ENCODE measurements at places on chromosomes 12 and 14.

DNA sequence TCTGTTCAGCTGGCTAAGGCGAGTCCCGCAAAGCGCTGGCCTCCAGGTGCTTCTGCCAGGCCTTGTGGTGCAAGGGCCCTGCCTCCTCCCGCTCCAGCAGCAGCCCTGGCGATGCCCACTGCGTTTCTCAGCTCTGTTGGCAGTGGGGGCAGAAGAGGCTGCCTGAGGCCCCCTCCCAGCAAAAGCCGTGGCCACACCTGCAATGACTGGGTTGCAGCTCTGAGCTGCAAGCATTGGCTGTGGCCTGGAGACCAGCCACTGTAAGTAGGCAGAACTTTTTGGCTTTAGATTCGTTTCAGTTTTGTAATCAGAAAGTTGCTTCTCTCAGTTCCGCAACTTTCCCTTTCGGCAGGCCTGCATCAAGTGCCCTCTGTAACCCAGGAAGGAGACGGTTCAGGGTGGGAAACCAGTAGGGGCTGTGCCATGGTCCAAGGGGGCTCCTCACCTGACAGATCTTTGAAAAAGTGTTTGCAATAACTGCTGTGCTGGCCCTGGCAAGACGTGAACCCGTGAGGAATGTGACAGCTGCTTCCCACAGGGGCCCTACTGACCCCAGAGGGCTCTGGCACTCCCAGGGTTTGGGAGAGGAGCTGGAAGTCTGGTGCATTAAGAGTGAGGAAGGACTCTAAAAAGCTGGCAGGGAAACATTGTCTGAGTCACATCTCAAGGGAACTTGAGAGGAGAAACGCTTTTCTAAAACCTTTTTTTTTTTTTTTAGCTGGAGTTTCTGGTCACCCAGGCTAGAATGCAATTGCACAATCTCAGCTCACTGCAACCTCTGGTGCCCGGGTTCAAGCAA lies 54.5 kb upstream of the MAX start:
- DNase-seq, result no peak

DNA sequence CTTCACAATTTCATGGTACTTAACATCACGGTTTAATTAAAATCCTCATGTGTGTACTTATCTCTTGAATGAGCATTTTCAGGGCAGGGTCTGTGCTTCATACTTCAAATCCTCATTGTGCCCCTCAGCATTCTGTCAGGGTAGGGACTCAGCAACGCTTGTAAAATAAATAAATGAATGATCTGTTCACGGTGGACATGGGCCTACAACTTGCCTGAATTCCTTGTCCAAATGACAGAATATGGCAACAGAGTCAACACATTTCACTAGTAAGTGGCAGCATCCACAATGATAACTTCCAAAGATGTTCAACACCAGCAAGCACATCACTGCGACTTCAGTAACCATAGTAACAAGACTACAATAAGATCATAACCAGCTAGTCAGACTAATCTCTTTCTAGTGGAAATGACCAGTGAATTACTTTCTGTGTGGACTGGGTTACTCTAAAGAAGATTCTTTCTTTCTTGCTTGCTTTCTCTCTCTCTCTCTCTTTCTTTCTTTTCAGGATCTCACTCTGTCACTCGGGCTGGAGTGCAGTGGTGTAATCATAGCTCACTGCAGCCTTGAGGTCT lies 14.5 kb upstream of the GNPTAB start:
- no peak for DNase-seq

- no peak for DNase-seq
Measured at GRCh38 chr12:62320054-62320453, 59.9 kb downstream of the USP15 start.

DNA sequence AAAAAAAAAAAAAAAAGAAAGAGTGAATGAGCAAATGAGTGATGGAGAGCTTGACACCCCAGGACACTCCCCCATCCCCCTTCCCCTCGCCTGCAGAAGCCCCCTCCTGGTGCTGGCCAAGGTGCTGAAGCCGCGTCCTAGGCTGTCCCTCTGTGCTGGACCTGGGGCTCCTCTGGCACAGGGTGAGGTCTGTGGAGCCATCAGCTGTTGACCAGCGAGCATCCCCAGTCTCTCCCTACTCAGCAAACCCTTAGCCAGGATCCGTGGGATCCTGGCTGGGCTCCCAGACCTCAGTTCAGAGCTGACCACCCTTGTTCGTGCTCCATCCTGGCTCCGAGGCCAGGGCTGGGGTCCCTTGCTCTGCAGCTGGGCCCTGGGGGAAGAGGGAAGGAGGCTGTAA lies 5.4 kb upstream of the KIF26A start:
- no peak for DNase-seq

DNA sequence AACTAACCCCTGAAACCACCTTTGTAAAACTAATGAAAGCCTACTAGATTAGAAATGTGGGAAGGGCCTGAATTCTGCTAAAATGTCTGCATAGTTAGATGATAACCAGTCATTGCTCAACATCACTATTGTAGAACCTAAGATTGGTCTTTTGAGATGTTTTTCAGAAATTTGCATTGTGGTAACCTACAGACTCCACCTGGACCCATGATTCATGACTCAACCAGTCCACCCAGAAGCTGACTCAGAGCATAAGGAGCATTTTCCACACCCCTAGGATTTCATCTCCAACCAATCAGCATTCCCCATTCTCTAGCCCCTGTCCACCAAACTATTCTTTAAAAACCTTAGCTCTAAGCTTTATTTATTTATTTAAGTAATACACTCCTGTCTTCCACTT lies 30.4 kb upstream of the CHGA start:
- DNase-seq, result no peak

GRCh38 chr12:105221583-105222283 lies 14.2 kb downstream of the APPL2 start:
- DNase-seq, result no peak

DNA sequence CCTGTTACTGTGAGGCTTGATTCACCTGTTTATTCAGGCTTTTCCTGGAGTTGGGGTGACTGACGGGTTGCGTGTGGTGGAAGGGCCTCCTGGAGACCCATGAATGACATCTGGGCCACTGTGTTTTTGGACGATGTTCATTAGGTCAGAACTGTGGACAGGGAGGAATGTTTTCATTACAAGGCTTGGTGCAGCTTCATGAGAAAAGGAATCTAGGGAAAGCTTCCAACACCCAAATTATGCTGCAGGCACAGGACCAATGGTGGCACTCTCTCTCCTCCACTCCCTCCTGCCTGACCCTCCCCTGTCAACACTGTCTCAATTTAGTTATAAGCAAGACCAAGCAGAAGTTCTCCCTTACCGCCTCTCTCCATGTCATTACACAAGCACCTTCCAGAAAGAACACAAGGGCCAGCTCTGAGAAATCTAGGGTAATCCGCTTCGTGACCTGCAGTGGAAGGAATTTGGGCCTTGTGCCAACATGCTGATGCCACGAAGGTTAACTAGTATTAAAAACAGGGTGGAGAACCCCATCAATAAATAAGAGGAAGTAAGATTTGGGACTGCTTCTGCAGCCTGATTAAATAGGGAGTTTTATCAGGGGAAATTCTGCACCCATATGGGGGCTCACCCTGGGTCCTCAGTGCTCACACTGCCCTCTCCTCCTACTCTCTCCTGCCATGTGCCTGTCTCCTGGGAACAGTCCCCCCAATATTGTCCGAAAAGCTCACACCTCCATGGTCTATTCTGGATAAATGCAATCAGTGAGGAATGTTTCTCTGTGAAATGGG lies 200.3 kb downstream of the KTN1 start:
- no peak for DNase-seq

- DNase-seq, result no peak
Measured at GRCh38 chr14:94044476-94045091, 18.4 kb downstream of the OTUB2 start.

GRCh38 chr12:96907671-96908422 lies 790 bp downstream of the NEDD1 start:
- no peak for DNase-seq

- no peak for DNase-seq
Measured at GRCh38 chr12:27549801-27550652, 26.0 kb downstream of the PPFIBP1 start.

- DNase-seq, result no peak
Measured at GRCh38 chr12:108514468-108514972, 557 bp upstream of the FICD start.

- DNase-seq, result peak; percentile 81
Measured at GRCh38 chr12:57243521-57244311, 7.3 kb downstream of the STAC3 start.

GRCh38 chr12:23722655-23723054 lies 226.8 kb downstream of the SOX5 start:
- DNase-seq, result no peak

- no peak for DNase-seq
Measured at GRCh38 chr14:101900253-101900652, 64.1 kb upstream of the DYNC1H1 start.

- no peak for DNase-seq
Measured at GRCh38 chr12:27060740-27061139, 21.6 kb downstream of the C12orf71 start.

GRCh38 chr12:51473947-51474346 lies 49.3 kb downstream of the SLC4A8 start:
- no peak for DNase-seq

GRCh38 chr12:57610554-57611107 lies 604 bp upstream of the ARHGEF25 start:
- DNase-seq, result no peak

DNA sequence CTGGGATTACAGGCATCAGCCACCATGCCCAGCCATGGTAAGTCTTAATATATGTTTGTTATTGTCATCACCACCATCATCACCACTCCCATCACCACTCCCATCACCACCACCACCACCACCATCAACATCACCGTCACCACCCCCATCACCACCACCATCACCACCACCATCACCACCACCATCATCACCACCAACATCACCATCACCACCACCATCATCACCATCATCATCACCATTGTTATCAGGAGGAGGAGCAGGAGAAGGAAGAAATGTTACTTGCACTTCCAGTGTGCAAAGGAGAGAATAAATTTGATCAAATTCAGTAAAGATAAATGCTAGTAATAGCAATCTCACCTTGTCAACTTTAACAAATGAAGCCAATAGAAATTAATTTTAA lies 71.2 kb upstream of the CHST11 start:
- DNase-seq, result no peak

GRCh38 chr12:129540249-129540648 lies 363.6 kb downstream of the TMEM132D start:
- no peak for DNase-seq

- no peak for DNase-seq
Measured at GRCh38 chr14:43360239-43360638, 1146.8 kb downstream of the FSCB start.

GRCh38 chr12:30811966-30812365 lies 57.2 kb upstream of the CAPRIN2 start:
- DNase-seq, result no peak

- DNase-seq, result no peak
Measured at GRCh38 chr14:86243158-86243557, 713.2 kb downstream of the FLRT2 start.

- DNase-seq, result no peak
Measured at GRCh38 chr14:66884149-66884548, 305.1 kb upstream of the GARIN2 start.

DNA sequence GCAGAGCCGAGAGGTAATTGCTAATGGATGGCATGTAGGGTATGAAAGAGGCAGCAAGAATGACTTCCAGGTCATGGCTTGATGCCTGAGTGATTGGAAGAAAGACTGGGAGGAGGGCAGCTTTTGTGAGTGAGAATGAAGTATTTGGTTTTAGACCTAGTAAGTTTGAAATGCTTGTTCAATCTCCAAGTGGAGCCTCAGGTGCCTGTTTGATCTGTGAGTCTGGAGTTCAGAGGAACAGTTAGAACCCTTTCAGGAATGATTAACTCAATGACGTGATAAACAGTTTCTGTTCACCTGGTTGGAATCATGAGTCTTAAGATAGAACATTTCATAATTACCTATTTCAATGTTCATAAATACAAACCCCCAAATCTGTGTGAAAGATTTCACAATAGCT lies 10.4 kb downstream of the KCNJ8 start:
- DNase-seq, result no peak

DNA sequence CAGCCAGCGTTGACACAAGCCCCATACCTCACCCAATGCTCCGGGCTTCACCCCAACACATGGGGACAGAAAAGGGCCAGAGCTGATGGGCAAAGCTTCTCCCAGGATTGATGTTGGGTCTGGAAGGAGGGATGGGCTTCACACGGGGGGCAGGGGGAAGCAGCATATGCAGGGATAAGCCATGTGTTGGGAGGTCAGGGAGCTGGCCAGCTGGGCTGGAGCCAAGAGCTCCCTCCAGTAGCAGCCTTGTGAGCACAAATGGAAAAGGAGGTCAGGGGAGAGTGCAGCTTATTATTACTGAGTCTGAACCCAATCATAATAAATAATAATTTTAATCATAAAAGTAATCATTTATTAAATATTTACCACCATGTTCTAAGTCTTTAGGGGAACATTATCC lies 9.3 kb downstream of the PLEKHD1 start:
- no peak for DNase-seq

Measured in effector CD4-positive, alpha-beta T cell (primary cell).